Stimulated activated CD4-positive, alpha-beta T cell treated with anti-CD3 and anti-CD28 coated beads, Interleukin-2, amount 100 ng/mL, for 24 hours (primary cell): ENCODE measurements at places on chromosomes 1 and 21.

GRCh38 chr21:32459972-32460371 lies 47.5 kb downstream of the EVA1C start:
- DNase-seq: no peak

DNA sequence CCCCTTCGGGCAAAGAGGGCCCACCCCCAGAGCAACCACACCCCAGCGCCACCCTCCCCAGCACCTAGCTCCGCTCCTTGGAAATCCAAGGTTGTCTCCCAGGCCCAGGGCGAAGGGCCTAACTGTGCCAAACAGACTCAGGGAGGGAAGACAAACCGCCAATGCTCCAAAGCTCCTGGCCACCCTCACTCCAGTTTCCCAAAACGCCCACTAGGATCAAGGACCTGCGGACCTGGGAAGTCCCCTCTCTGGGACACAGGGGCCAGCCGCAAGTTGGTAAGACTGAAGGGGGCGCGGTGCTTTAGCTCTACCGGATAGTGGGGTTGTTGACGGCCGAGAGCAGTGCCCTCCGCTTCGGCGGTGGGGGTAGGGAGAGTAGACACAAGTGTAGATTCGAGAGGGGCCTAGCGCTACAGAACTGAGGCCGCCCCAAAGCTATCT lies 581 bp downstream of the IRF6 start:
- DNase-seq: no peak

GRCh38 chr1:17949511-17949910 lies 158.1 kb upstream of the IGSF21 start:
- no peak for DNase-seq

- no peak for DNase-seq
Measured at GRCh38 chr21:33121715-33122475, 52.0 kb downstream of the OLIG1 start.

DNA sequence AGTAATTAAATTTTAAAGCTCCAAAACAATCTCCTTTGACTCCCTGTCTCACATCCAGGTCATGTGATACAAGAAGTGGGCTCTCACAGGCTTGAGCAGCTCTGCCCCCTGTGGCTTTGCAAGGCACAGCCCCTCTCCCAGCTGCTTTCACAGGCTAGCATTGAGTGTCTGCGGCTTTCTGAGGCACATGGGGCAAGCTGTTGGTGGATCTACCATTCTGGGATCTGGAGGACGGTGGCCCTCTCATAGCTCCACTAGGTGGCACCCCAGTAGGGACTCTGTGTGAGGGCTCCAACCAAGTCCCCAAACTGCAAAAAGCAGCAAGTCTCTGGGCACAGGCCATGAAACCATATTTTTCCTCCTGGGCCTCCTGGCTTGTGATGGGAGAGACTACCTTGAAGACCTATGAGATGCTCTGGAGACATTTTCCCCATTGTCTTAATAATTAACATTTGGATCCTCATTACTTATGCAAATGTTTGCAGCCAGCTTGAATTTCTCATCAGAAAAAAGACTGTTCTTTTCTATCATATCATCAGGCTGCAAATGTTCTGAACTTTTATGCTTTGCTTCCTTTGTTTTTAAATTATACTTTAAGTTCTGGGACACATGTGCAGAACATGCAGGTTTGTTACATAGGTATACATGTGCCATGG lies 554.1 kb upstream of the OLFM3 start:
- no peak for DNase-seq

DNA sequence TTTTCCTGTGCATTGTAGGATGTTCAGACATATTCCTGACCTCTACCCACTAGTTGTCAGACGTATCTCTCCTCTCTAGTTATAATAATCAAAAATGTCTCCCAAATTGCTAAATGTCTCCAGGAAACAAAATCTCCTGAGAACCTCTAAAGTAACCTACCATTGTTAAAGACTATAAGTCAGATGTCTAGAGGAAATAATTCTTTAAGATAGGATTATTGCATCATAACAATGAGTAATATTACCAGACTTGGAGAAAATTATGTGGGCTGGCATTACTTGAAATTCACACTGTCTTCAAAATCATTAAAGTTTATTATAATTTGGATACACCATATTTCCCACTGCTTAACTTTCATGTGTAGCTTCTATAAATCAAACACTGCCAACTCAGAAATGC lies 643.0 kb upstream of the ADGRL2 start:
- DNase-seq: no peak

GRCh38 chr1:115181231-115181630 lies 91.9 kb upstream of the TSPAN2 start:
- no peak for DNase-seq

DNA sequence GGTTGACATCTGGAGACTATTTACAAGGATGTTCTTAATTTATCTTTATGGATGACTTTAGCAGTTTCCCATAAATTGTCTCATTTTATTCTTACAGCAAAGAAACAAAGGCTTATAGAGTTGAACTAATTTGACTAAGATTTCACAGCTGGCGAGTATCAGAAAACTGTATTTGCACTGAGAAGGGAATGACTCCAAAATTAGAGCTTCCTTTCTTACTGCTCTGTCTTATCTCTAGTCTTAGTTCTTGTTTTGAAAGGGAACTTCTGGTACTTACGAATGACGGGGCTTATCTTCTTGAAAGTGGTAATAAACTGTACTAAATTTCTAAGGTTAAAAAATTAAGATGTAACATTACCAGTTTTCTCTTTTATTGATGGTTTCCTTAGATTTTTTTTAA lies 13.6 kb downstream of the CNST start:
- no peak for DNase-seq

DNA sequence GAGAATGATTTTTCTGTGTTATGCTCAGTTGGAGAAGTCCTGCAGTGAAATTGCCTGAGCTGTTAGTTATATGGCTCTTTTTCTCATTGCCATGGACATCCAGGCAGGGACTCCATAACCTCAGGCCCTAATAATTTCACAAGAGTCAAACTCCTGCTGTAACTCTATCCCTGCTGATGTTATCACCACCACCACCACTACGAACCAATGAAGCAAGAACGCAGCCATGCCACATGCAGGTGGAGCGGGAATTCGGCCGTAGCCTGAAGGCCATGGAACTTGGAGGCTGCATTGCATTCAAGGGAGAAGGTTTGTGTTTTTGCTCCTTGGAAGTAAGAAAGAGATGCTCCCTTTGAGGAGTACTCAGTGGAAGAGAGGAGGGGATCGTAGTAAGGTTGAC lies 16.8 kb upstream of the DLGAP3 start:
- no peak for DNase-seq

DNA sequence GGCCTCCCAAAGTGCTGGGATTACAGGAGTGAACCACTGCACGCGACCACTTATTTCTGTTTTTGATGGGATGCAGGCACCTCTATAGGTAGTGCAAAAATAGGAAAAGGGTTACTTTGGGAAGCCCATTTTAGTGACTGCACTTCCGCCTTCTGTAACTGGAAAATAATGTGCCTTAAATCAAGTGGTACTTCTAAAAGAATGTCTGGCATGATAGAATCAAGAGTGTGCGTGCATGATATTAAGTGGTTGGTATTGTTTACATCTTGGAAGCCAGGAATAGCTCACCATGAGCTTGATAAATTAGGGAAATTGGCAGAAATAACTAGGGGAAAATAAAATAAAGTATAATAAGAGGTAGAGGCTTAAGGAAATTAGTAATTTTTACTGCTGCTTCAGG lies 1067.0 kb downstream of the ADGRL2 start:
- no peak for DNase-seq

GRCh38 chr1:109193653-109194590 lies 19.8 kb upstream of the SARS1 start:
- DNase-seq: peak; percentile 73

- DNase-seq: no peak
Measured at GRCh38 chr1:214859647-214860046, 222.9 kb upstream of the KCNK2 start.

DNA sequence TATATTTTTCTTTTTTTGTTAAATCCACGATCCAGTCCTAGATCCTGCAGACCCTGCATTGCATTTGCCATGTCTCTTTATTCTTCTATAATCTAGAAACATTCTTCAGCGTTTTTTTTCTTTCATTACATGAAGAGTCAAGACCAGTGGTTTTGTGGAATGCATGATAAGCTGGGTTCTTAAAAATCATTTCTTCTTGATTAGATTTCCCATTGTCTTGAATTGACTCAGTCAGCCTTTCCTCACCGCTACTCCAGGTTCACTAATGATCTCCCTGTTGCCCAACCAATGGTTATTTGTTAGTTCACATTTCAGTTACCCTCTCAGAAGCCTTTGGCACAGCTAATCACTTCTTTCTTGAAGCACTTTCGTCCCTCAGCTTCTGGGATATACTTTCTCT lies 25.2 kb downstream of the CHD1L start:
- DNase-seq: no peak

GRCh38 chr1:207067665-207068064 lies 14.6 kb downstream of the PFKFB2 start:
- no peak for DNase-seq

DNA sequence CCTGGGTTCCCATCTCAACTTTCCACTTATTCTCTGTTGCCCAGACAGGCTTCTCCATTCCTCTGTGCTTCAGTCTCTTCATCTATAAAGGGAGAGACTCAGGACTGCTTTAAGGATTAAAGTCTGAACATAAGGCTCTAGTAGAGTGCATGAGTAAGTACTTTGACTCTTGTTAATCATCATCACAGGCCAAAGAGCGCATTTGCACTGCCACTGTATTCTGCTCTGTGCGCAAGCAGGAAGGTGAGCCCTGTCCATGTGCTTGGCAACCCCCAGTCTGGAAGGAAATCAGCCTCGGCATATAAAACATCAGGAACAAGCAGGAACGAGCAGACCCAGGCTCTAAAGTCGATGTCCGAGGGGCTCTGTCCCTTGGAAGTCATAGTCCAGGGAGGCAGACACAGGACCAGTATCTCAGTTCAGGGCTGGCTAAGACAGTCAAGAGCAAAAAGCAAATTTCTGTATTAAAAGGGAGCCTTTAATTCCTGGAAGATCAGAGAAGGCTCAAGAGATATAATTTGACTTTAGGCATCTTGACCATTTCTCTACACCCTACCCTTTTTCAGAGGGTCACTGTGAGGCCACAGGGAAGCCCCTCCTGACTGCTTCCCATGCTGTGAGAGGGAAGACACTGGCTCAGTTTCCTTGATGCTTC lies 131.2 kb downstream of the TRABD2B start:
- no peak for DNase-seq

DNA sequence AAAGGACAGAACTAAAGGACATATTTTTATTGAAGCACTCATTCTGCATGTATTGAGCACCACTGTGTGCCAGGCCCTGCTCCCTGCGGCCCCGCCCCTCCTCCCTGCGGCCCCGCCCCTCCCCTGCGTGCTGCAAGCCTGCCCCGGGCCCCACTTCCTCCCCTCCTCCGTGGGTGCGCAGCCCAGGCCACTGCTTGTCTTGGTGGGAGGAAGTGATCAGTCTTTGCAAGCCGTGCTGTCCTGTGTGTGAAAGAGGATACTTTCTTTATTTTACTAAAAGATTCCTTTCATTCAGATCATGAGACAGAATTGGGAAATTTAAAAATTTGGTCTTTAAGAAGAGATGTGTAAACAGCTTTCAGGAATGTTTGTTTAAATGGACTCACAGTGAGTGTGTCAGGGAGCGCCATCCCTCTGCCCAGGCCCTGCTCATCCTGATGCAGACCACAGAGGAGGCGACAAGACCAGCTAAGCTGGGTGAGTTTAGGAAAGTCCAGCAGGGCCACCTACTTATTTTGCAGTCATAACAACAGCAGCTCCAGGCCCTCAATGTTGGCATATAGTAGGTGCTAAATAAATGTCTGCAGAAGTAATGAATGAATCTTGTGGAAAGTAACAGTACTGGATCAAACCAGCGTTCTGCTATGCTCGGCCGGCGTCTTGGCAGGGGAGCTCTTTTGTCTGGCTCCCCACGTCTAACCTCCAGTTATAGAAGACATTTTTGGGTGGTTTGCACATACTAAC lies 88.3 kb upstream of the SELENON start:
- peak; percentile 72 for DNase-seq

DNA sequence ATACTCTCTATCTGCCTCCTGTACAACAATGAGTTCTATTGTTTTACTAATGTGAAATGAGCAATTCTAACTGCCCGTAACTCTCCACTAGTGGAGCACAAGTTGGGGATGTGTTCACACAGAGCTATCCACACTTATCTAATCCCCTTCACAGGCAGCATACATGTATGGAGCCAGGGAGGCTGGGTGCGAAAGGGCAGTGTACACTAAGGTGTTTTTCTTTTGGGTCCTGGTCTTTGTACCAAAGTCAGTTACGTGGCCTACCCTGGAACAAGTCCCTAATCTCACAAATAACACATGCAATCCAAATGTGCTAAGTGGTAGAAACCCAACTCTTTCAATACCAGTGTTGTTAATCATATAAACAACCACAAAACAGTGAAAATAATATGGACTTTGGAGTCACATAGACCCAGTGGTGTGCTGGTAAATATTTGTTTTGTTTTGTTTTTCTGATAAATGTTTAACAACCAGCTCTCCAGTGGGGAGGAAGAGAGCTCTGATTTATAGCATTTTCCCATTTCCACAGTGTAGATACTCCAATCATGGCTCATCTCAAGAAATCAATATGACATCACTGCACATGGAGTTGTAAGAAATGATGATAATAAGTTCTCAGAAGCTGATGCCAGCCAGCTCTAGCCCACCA lies 319.9 kb upstream of the DUSP10 start:
- DNase-seq: no peak

GRCh38 chr1:105641407-105641806 lies 1415.1 kb upstream of the PRMT6 start:
- DNase-seq: no peak

DNA sequence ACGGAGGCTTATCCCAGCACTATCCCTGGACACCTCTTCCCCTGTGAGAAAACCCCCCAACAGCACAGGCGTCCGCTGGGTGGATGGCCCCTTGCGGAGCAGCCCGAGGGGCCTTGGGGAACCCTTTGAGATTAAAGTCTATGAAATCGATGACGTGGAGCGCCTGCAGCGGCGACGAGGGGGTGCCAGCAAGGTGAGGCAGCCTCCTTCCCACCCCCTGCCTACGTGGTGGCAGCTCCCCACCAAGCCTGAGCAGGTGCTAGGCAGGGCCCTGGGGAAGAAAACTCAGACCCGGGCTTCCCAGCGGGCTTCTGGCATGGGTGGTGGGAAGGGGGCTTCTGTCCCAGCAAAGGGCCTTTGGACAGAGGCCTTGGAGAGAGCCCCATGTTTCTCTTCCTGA lies 543.3 kb downstream of the KIF26B start:
- no peak for DNase-seq

DNA sequence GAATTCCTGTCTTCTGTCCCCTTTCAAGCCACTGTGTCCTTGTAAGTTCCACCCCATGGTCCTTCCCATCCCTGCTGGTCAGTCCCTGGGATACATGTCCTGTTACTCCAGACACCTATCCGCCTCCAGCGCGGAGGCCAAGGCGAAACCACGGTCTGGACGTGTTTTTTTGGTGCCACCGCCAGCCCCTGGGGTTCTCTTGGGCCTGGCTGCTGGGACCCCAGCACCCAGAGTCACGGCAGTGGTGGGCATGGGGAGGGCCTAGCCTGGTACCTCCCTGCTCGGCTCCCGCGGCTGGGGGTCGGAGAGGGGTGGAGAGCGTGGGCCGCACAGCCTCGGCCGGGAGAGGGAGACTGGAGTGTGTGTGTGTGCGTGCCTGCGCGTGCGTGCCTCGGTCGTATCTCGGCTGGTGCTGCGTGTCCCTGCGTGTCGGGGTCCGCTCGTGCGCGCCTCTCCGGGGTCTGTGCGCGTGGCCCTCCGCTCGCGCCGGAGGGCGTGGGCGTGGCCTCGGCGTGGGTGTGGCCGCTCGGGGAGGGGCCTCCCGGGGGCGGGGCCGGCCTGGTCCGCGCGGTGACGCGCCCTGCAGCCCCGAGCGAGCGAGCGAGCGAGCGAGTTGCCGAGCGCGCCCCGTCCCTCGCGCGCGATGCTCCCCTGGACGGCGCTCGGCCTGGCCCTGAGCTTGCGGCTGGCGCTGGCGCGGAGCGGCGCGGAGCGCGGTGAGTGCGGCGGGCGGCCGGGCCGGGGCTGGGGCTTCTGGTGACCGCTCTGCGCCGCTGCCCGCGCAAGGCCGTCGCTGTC lies at the start of gene VWA1:
TSS of gene VWA1 (plus strand) at position 585 of the 798 bp plus-strand sequence. CDS start at position 644, 59 bp downstream.
- DNase-seq: peak; percentile 79
